ENCODE measurements at places on chromosomes 5 and 9.

- DNase-seq = no peak
Observed at GRCh38 chr9:102362470-102363132, 624.2 kb upstream of the GRIN3A start.

DNA sequence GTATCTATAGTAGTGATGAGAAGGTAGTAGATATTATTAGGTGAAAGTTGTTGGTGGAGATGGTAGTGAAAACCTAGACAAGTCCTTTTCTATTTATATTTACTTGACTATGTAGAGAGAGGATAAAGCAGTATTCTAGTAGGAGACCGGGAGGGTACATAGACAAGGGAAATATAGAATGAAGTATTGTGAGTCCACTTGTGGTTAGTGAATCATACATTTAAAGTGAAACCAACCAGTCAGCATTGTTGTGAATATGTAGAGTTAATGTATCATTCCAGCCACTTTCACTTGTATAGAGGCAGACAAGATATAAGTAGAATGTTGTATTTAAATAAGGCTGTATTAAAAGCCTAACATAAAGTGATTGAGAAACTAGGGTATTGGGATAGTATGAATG lies 1711.3 kb upstream of the ACO1 start:
- DNase-seq = no peak

DNA sequence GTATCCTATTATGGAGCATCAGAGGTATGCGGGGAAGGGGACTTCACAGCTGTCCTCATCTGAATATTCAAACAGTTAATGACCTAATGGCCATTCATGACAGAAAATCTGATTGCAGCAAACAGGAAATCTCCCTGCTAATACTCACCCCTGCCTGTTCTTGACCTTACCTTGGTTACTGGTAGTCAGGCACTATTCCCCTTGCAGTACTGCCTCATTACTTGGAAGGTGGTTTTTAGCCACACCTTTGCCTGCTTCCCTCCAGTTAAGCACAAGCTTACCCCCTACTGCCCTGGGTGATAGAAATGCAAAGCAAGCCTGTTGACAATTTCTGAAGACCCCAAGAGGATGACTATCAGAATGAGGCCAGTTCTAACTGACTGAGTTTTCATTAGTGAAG lies 332.4 kb downstream of the NTRK2 start:
- no peak for DNase-seq

DNA sequence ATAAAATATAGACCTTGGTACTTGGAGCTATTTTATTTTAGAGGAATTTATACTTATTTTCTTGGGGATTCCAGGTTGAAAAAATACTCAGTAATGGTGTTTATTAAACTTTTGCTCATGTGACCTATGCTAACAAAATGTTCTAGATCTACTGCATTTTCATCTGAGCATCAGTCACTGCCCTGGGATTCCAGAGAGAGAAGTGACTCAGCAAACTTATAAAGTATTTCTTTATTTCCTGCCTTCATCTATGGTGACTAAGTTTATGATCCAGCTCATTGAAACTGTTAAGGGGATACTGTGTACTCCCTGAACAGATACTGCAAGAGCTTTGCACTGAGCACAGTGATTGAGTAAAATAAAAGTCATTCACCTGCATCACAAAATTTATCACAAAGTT lies 298.5 kb upstream of the CDH18 start:
- no peak for DNase-seq

GRCh38 chr5:119596046-119596445 lies 33.3 kb upstream of the FAM170A start:
- DNase-seq = no peak

GRCh38 chr9:98514841-98515240 lies 193.9 kb downstream of the GABBR2 start:
- DNase-seq = no peak

GRCh38 chr5:125152044-125152443 lies 405.6 kb upstream of the ZNF608 start:
- DNase-seq = no peak

GRCh38 chr9:123514766-123515165 lies 158.8 kb downstream of the CRB2 start:
- no peak for DNase-seq

- DNase-seq = no peak
Observed at GRCh38 chr9:20217596-20217995, 404.7 kb downstream of the MLLT3 start.

- DNase-seq = no peak
Observed at GRCh38 chr5:137195483-137195882, 303.6 kb downstream of the SPOCK1 start.

GRCh38 chr9:34651876-34652601 lies at the start of gene IL11RA:
Gene IL11RA, plus strand, starts transcription at chr9:34652185. Its CDS starts 3,033 bp downstream, at chr9:34655218.
- DNase-seq = peak; percentile 98

GRCh38 chr9:27209034-27209433 lies 87.9 kb downstream of the EQTN start:
- no peak for DNase-seq

DNA sequence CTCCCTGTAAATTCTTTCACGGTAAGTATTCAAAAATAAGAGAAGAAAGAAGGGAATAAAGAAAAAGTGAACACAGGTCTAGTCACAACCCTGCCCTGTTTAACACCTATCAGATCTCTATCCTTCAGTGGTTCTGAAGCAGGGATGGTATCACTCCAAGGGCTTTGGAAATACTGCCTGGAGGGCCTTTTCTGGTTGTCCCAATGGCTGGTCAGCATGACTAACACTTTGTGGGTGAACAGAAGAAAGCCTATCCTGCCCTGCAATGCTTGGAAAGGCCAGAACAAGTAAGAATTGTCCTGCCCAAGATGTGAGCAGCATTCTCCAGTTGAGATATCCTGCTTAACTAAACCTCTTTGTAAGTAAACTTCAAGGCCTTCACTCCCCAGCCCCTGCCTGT lies 124.9 kb downstream of the TMEM167A start:
- DNase-seq = no peak

- peak; percentile 80 for DNase-seq
Observed at GRCh38 chr5:41856644-41857491, 13.4 kb downstream of the OXCT1 start.

DNA sequence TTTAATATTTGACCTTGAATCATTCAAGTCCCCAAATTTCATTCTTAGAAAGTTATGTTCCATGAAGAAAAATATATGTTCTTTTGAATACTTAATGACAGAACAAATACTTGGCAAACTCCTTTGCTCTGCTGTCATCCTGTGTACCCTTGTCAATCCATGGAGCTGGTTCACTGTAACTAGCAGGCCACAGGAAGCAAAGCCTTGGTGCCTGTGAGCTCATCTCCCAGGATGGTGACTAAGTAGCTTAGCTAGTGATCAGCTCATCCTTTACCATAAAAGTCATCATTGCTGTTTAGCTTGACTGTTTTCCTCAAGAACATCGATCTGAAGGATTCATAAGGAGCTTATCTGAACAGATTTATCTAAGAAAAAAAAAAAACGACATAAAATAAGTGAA lies 65.4 kb downstream of the WDR41 start:
- DNase-seq = no peak

DNA sequence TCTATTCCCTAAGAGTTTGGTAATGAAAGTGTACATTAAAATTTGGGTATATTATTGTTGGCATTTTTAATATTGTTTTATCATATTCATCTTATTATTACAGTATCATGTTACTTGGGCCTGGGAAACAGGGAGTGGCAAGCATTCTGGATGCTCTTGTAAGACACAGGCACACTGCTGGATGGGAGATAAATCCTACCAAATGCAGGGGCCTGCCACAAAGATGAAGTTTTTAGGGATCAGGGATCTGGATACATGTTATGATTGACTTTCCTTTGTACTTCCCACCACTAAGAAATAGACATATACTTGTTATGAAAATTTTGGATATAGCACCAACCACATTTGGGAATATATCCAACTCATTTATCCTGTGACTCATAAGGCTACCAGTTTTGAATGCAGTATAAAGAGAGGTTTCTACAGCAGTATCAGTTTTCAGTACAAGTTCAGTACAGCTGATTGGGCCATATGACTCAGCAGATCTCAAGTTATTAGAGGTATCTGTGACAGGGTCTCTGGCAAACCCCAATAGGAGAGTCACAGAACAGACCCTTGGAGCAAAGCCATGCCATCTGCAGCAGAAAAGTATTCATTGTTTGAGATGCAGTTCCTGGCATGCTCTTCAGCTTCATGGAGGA lies 360.1 kb downstream of the DMAC1 start:
- DNase-seq = no peak

DNA sequence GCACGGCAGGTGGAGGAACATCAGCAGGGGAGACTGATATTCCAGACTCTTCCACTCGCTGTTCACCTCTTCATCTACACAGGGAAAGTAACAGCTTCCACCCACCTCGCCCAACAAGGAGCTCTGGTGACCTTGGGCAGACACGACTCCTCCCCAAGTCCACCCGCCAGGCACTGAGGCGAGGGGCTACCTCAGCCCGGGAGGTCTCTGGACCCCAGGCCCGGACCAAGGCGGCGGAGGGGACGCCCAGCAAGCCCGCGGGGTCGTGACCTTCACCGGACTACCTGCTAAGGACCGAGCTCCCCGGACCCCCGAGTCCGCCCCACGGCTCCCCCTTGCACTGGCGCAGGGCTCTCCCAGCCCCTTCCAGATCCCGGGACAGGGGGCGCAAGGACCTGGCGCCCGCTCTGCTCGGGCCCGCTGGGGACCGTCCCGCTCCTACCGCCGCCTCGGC lies 70.2 kb upstream of the LPCAT1 start:
- DNase-seq = no peak

DNA sequence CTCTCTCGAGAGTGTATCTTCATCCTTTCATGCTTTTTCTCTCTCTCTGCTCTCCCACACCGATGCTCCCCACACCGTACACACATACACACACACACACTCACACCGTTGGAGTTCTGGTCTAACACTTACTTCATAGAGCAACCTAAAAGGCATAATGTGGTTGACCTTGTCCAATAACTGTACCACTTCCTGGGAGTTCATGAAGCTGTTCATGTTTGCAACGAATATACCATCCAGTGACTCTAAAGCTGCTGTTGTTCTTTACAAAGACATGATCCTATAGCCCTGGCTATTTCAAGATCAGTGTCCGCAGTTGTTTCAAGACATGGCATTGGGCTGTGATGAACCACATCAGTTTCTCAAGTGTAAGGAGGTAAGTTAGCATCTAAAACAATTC lies 10.0 kb downstream of the MEF2C start:
- DNase-seq = no peak

- peak; percentile 86 for DNase-seq
Observed at GRCh38 chr9:94681508-94681907, 42.2 kb upstream of the FBP1 start.

DNA sequence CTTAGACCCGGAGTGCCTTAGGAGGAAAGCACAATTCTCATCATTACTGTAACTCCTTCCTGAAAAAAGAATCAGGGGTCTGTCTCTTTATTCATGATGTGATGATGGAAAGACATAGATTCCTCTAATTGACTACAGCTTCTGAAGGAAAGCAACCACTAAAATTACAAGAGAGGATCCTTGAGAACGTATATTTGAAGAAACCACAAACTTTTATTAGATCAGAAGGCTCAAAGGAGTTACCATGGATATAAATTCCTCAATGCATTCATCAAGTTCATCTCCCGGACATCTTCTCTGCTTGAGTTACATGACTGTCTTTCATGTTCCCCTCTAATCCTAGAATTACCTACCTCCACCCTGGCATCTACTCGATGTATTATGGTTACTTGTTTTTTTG lies 104.1 kb upstream of the PAPPA start:
- DNase-seq = no peak

- no peak for DNase-seq
Observed at GRCh38 chr9:8484597-8485191, 685.1 kb upstream of the DMAC1 start.

GRCh38 chr9:130426883-130427282 lies 17.9 kb upstream of the ASS1 start:
- peak; percentile 68 for DNase-seq

- DNase-seq = no peak
Observed at GRCh38 chr5:133297293-133297692, 245.5 kb downstream of the HSPA4 start.

DNA sequence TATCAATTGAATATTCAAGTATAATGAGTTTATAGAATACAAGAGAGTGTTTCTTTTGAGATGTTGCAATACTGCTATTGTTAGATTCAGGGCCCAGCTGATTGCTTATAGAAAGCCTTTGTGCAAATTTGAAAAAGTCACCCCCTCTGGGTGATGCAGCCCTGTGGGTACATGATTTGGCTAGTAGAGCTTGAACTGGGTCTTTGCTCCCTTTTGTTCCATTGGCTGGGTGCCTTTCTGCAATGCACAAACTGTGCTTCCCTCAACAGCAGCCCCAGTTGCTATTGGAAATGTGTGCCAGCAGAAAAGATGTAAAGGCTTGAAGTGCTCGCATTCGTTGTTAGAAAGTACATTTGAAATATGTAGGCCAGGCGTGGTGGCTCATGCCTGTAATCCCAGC lies 61.8 kb upstream of the CEMIP2 start:
- DNase-seq = no peak

DNA sequence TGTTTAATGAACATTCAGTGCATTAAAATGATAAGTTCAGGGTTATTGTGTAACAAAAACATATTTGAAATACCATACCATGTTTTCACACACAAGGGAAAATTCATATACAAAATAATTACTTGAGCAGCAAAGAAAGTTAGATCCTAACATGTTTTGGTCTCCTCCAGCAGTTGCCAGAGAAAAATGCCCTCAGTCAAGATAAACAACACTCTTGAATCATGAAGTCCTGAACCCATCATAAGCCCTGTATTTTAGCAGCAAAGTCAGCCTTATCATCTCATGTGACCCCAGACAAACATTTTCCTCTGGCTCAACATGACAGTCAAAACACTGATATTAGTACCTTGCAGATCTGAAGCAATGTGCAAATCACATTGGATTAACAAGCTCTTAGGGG lies 1541.1 kb upstream of the WWC1 start:
- no peak for DNase-seq

DNA sequence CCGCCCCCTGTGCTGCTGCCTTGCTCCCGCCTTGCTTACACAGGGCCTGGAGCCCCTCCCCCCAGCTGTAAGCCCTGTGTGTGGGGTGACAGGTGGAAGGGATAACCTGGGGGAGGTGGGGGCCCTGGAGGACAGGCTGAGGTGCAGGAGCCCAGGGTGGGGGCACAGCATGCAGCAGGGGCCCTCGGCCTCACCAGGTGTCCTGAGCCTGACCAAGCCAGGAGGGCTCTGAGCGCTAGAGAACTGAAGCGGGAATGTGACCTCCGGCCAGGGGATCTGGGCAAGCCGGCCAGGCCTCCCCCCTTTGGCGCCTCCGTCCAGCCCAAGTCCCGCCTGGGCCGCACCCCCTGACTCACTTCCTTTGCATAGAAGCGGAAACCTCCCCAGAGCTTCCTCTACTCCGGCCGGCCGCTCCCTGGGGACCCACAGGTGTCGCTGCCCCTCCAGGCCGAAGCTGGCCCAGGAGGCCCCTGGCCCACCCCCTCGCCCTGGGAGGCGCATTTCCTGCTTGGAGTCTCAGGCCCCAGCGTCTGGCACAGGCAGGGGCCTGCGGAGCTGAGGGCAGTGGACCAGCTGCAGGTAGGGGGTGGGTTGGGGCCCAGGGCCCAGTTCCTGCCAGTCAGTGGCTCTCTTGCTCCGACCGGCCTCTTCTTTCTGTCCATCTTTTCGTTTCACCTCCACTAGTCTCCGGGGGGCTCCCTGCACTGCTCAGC lies at the start of gene TOR4A:
Gene TOR4A, plus strand, starts transcription at position 398 of the 713 bp plus-strand sequence. CDS start 964 bp downstream, outside the sequence.
- peak; percentile 94 for DNase-seq
